ENCODE measurements at places on chromosomes 6 and 20.

DNA sequence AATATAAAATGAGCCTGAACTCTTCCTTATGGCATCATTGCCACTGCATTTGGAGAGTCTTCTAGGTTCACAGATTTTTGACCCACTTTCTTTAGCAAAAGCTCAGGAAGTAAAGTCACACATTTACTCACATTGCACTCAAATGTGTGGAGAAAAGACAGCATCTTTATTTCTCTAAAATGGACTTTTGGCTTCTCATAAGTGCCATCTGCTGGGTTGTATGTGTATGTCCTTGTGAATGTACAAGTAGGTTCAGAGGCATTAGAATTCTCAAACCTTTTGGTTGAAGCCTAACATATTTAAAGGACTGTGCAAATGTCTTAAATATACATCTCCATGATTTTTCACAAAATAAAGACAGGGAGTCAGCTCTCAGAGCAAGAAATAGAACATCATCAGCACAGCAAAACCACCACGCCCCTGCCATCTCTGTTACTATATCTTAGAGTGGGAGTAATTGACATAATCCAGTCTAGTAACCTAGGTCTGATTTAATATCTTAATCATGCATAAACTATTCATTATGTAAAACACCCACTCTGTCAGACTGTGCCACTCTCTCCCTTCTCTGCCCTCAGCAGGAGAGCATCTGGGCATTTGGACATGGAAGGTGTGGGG lies 42.2 kb upstream of the SPTLC3 start:
- no peak for DNase-seq

DNA sequence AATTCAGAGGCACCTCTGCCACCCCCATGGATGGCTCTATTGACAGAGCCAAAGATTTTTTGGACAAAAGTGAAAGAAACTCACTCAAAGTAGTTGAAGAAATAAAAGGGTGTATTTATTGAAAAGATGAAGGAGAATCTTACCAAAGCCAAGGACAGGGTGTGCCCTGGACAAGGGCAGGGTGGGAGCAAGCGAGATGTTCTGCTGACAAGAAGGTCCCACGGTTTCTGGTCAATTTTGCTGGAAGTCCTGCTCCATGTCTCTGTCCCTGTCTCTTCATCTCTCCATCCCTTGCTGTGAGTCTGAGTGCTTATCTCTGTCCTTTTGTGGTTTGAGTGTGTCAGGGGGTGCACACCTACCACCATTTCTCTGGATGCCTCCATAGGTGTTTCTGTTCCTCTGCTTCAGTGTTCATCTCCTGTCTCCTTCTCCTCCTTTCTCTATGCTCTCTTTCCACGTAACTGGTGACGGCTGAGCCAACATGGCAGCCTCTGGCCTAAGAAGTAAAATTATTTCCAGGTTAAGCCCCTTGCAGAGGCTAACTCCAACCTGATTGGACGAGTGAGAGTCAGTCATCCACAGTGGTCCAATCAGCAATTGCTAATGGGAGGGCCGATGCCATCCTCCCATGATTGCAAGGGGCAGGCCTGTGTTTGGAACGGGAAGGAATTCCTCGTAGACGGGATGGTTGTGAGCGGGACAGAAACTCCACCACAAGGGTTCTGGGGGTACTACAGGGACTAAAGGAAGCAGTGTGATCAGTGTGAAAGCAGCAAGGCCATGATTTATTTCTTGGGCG lies 502.1 kb upstream of the CDH4 start:
- no peak for DNase-seq

- no peak for DNase-seq
These were observed 17.5 kb upstream of the ZNF831 start for GRCh38 chr20:59145924-59146779.

GRCh38 chr6:138004430-138005287 lies 102.6 kb downstream of the PERP start:
- no peak for DNase-seq

GRCh38 chr6:14269436-14269835 lies 151.9 kb downstream of the CD83 start:
- no peak for DNase-seq
